ENCODE measurements at places on chromosomes 5 and 9.
A peak's percentile ranks its signal among the peaks of the same experiment; 100 is the strongest.

DNA sequence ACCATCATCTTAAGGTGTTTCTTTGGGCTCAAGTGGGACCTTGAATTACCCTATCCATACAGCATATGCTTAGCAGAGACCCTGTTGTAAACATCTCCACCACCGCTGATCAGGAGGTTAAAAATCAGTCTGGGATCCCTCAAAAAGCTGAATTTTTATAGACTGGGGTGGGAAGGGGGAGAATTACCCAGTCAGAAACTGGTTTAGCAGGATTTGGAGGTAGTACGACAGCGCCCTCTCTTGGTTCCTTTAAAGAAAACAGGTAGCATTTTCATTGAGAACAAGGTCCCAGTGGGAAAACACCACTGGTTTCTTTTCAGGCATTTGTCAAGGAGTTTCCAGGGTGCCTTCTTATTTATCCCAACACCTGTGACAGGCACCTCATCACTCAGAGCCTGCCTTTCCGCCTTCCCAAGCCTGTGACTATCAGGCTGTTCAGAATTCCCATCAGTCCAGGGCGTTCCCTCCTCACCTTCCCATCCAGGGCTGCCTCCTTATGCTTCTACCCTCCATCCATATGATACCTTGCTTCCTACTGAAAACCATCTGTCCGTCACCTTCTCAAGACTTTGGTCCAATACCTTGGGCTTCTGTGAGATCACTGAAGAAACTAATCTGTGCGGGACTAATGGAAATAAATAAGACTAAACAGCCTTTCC, 203.8 kb upstream of the RAI14 start:
- DNase-seq, result no peak

DNA sequence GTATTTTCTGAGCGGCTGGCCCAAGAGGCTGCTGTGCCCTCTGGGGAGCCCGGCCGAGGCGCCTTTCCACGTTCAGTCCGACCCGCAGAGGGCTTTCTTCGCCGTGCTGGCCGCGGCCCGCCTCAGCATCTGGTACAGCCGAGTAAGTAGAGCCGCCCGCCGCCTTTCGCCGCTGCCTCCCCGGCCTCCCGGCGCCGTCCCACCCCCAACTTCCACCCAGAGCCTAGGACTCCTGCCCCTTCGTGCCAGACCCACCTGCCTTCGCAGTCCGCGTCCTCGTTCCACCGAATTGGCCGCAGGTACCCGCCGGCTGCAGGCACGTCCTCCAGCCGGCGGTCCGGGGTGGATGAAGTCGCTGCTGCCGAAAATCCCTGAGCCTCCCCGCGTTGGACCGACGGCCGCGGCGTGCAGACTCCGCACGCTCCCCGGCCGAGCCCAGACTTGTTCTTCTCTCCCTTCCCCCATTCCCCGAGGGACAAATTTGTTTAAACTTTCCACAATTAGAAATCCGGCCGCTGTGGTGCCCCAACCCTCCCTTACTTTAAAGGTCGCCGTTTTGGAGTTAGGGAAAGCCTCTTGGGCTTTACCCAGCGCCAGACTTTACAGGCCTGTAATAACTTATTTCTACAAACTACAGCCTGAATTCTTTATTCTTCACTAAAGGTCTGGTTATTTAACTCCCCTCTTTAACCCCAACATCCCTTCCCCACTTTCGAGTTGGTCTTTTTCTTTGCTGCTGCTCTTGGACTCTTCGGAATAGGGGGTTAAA, 589 bp downstream of the RIC1 start:
- DNase-seq, result peak; percentile 69

DNA sequence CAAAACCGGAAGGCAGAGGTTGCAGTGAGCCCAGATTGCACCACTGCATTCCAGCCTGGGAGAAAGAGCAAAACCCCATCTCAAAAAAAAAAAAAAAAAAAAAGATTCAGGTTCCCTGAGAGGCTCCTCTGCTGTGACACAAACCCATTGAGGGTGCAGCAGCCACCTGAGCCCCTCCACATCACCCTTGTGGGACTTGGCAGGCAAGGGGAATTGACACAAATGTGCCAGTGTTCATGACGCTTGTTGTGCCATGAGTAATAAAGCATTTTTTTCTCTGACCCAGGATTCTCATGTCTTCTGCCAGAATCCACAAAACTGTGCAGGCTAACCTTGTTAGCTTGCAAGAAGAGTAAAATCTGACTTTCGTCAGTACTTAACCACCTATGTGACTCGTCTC, 149.6 kb downstream of the TTC39B start:
- no peak for DNase-seq

DNA sequence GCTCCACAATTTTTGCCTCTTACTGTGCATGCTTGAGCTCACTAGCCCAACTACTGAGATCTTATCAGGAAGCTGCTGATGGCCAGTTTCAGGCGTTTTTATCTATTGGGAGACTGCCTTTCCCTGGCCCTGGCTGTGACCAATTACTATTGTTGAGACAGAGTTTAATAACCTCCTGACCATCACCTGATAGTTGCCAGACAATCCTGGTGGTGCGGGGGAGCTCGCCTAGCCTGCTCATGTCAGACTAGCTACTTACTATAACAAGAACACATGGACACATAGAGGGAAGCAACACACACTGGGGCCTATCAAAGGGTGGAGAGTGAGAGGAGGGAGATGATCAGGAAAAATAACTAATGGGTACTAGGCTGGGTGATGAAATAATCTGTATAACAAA, 13.0 kb upstream of the OXCT1 start:
- no peak for DNase-seq

DNA sequence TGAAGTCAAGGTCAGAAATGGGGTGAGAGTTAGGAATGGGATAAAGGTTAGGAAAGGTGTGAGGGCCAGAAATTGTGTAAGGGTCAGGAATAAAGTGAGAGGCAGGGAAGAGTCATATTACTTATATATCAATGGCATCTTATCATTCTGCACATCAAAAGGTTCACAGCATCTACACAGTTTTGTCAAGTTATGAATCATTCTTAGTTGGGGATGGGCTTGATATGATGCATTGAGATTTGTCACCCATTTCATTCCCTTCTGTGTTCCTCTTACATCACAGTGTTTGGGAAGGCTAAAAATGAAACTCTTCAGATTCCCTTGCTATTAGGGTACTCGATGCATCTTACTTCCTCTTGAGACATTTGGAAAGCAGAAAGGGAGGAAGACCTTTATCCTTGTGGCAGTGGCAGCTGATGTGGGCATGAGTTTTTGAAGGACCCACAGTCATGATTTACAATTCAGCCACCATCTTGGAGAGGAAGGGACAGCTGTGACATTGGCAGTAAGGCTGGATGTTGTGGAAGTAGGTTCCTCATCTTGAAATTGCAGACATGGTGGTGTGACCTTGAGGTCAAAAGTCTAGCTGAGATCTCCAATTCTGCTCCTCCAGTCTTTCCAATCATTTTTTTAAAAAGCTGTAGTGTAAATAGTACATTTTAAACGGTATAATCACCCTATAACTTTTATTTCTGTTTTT, 24.2 kb upstream of the NPR3 start:
- no peak for DNase-seq

DNA sequence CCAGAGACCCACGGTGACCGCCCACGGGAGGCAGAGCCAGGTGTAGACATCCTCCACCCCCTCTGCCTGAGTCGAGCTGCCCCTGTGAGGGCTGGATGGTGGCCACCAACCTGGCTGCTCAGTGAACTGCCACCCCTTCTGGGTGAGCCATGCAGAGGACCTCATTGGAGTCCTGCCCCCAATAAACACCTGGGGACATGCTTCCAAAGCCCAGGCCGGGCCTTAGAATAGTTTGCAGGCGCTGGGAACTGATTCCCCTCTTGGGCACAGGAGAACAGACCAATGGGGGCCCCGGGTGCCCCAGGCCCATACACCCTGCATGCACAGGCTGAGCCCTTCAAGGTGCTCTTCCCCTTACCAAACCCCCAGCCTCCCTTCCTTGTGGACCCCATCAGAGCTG, 38.1 kb upstream of the GFPT2 start:
- DNase-seq, result no peak

- peak; percentile 33 for DNase-seq
Observed at GRCh38 chr5:134113902-134114875, at the start of gene TCF7. TSS of gene TCF7 (plus strand) at chr5:134114681. CDS start at chr5:134114907, 226 bp downstream.

DNA sequence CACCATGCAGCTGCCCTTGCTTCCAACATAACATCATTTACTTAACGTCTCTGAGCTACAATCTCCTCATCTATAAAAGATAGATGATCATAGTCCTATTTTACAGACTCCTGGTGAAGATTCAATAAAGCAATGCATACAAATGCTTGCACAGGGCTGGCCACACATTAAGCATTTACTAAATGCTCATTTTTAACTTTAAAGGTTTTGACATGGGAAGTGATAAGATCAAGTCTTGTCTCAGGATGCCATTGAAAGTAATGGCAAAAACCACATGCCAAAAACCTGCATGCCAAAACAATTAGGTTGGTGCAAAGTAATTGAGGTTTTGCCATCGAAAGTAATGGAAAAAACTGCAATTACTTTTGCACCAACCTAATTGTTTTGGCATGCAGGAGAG, 181.2 kb upstream of the ADRA1B start:
- no peak for DNase-seq

- peak; percentile 9 for DNase-seq
Observed at GRCh38 chr5:80181618-80182211, 74.1 kb downstream of the SERINC5 start.

- DNase-seq, result no peak
Observed at GRCh38 chr5:172855597-172856292, 21.7 kb downstream of the ERGIC1 start.

GRCh38 chr9:36640771-36641381, 68.2 kb downstream of the MELK start:
- no peak for DNase-seq

DNA sequence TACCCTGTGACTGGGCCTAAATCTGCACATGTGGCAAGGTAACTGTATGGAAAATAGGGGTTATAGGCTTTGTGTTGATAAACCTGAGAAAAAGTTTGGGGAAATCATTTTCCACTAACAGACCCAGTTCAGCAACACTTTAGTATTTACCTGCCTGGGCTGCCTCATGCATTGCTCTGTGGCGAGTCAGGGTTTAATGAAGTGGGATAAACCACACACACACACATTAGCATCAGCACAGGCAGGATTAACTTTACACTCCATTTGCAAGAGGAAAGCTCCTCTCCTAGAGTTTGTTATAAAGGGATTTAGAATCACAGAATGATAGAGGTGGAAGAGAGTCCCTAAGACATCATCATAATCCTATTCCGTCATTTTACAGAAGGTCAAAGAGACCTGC, 20.0 kb upstream of the ZCCHC7 start:
- DNase-seq, result no peak

DNA sequence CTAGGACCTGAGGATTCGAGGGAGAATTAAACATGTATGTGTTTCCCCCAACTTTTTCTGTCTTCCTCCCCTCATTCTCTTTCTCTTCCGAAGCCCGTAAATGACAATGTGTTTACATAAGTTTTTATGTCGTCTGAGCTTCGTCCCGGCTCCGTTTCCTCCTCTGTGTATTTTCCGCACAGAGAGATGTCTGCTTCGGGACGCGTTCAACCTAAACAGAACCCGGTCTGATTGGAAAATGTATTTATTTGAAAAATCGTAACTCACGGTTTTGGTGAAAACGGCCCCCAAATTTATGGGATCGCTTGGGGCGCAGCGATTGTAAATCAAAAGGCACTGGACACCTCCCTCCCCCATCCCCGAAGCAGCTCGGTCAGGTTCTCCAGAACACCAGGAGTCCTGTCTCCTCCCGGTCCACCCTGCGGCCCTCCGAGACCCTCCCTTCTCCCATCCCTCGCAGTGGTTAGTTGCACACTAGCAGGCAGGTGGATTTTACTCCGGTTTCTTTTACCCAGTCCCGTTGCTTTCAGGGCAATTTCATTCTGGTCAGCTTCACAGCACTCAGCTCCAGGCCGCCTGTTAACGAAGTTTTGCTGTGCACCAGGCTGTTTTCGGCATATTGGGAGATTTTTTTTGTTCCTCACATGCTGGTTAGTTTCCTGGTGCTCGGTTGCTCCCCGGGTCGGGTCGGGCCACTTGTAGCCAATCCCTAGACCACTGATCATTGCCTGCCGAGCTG, 5.8 kb upstream of the HAND1 start:
- no peak for DNase-seq

GRCh38 chr5:159161361-159162214, 47.8 kb downstream of the RNF145 start:
- no peak for DNase-seq

GRCh38 chr5:124660229-124661093, 86.0 kb downstream of the ZNF608 start:
- no peak for DNase-seq

GRCh38 chr9:120324996-120325642, 254.8 kb downstream of the CDK5RAP2 start:
- DNase-seq, result peak; percentile 66

DNA sequence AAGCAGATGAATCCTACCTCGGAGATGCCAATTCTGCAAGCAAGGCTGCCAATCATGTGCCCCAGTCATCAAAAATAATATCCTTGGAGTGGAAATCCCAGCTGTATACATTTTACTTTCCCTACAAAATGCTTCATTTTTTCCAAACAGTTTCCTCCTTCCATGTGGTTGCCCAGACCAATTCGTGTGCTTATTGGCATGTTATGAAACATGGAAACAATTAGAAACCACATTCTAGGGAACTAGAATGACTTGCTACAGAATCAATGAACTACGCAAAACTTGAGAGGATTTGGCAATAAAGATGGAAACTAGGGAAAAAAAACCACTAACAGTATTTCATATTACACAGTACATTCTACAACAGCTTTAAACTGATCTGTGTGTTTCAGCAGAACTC, 584.5 kb upstream of the DMAC1 start:
- no peak for DNase-seq

DNA sequence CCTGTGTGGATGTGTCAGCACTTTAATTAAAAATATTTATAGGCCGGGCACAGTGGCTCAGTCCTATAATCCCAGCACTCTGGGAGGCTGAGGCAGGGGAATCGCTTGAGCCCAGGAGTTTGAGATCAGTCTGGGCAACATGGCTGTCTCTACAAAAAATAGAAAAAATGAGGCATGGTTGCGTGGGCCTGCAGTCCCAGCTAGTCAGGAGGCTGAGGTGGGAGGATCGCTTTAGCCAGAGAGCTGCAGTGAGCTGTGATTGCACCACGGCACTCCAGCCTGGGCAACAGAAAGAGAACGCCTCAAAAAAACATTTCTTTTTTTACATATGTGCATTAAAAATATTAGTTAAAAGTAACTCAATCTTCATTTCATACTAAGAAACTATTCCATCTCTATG, 6.2 kb downstream of the TBC1D9B start:
- no peak for DNase-seq

DNA sequence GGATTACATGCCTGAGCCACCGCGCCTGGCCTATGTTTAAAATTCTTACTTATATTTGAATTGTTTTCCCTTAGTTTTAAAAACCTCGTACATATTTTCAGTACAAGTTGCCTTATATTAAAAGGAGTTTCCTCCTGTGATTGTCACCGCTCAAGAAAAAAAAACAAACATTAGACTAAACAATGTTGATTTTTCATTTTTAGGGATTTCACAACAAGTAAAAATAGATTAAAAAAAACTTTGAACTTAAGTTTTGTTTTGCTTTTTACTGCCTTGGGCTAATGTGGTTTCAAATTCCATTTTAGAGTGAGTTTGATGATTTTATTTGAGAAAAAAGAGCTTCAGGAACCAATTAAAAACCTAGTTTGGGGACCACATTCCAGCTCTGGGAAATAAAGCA, 1196.6 kb upstream of the CDH18 start:
- no peak for DNase-seq

- DNase-seq, result no peak
Observed at GRCh38 chr5:171868236-171868635, 82.6 kb downstream of the SMIM23 start.

- DNase-seq, result no peak
Observed at GRCh38 chr9:131801810-131802209, 61.9 kb upstream of the RAPGEF1 start.

All from NCI-H1092 treated with DMSO at 0.1 percent for 48 hours (cell line).